NCI-H1105 (cell line): ENCODE measurements at places on chromosomes 6 and 20.
A peak's percentile ranks its signal among the peaks of the same experiment; 100 is the strongest.

GRCh38 chr6:16206595-16207037 lies 31.8 kb upstream of the GMPR start:
- DNase-seq: peak; percentile 60

GRCh38 chr6:135692426-135692825 lies 159.1 kb upstream of the PDE7B start:
- no peak for DNase-seq

DNA sequence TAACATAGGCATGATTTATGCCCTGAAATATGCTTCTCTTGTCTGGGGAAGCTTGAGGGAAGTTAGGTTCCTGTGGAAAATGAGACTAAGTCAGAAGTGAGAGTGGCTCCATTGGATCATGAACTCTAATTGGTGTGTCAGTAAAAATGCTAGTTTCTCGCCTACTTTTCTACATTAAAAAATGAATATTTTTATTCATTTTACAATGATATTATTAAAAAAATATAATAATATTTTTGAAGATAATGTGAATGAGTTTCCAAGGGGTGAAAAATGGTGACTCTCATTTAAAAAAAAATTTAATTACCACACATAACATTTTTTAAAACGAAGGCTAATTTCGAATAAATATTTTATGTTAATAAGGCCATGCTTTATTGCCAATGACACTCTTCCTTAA lies 84.2 kb downstream of the HIVEP1 start:
- DNase-seq: no peak

GRCh38 chr6:33798343-33798848 lies 5.4 kb downstream of the MLN start:
- DNase-seq: no peak

- DNase-seq: no peak
Observed at GRCh38 chr6:79913369-79913768, 34.0 kb downstream of the ELOVL4 start.

DNA sequence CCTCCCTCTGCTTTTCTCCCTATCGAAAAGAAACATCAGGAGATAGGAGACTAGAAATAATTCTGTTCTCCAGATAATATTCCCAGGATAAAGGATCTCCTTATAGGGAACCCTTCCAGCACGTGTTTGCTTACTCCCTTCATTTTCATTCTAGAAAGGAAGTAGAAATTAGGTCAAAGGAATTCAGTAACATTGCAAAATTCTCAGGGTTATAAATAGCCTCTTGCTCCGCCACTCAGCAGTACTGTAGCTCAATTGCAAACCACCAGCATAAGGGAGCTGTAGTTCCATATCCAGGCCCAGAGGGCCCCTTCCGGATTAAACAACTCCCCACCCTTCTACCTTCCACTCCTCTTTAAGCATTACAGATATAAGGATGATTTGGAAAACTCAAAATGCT lies 6.2 kb downstream of the ELMO2 start:
- no peak for DNase-seq

- no peak for DNase-seq
Observed at GRCh38 chr6:154166140-154166539, 127.1 kb downstream of the OPRM1 start.

DNA sequence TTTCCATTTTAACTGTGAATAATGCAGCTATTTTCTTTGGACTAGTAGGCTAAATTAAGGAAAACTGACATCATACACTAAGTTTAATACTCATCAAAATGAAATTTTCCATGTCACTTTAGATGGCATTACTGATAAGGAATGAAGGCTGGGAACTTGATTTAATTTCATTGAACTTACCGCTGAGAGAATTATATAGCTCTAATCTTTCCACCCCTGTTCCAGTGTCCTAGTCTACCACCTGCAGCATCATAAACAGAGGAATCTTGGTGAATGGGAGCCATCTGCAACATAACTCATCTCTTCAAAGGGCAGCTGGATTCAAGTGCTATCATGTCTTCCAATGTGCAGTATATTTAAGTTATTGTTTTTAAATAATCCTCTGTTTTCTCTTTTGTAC lies 1395.2 kb downstream of the EPHA7 start:
- peak; percentile 7 for DNase-seq

- DNase-seq: no peak
Observed at GRCh38 chr6:53315086-53315724, 33.5 kb downstream of the ELOVL5 start.

DNA sequence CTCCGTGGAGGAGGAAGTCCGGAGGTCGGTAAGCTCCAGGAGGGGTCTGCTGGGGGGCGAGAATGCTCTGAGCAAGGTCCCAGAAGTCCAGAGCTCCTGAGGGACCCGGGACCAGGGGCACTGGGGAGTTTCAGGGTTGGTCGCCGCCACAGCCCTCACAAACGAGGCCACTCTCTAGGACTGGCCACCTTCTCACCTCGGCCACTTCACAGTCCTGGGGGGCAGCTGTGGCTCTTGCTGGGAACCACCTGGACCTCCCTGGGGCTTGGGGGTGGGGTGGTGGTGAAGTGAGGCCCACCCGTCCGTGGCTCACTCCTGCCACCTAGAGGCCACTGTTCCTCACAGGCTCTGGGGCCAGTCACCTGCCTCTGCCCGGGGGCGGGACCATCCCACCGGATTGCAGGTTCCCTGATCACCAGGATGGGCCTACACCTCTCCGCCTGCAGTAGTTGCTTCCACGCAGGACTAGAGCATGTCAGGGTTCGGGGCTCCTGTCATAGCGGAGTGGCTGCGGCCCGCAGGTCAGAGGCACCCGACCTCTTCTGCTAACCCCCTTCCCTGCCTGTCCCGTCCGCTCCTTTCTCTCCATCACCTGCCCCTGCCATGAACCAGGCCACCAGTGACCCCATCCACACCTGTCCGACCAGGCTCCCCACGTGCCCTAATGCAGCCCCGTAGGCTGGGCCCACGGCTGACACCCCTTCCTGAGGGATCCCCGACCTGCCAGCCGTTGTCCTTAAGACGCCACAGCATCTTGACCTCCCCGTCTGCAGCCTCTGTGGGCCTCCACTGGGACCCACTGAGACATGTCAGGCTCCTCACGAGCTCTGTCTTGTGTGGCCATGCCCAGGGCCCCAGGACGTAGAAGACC lies 5.1 kb upstream of the TCEA2 start:
- peak; percentile 55 for DNase-seq
